Fibroblast of villous mesenchyme (primary cell): ENCODE measurements at places on chromosomes 2 and 18. TPM values are rescaled to one million over a fixed set of nuclear protein-coding genes. Genes with fewer than 3 reads are reported as not detected.

Gene LINC00305
- total RNA-seq = not detected in 2 replicates

Gene SLC5A7
- not detected in 2 replicates for total RNA-seq

Gene DUSP19
- 1.6 and 5.6 TPM in 2 replicates for total RNA-seq

Gene ZBTB7C
- total RNA-seq = not detected in 2 replicates

Gene EVX2
- under 0.01 TPM in 1 of 2 replicates, not detected in the other for total RNA-seq

Gene TMEM247
- total RNA-seq = 0.32 TPM in 1 of 2 replicates, not detected in the other

Gene PDE6D
- 17.7 and 24.6 TPM in 2 replicates for total RNA-seq

Gene MDH1B
- 0.64 and 1.3 TPM in 2 replicates for total RNA-seq

Gene METTL4
- total RNA-seq = 8.7 and 15.1 TPM in 2 replicates

Gene CIB4
- total RNA-seq = not detected in 2 replicates

Gene FRZB
- total RNA-seq = 0.32 and 0.43 TPM in 2 replicates

Gene ACP1
- total RNA-seq = 71.7 and 89.5 TPM in 2 replicates

Gene ATP6V1B1
- 0.97 TPM in 1 of 2 replicates, not detected in the other for total RNA-seq

Gene DES
- 20.7 and 35.8 TPM in 2 replicates for total RNA-seq

Gene GKN1
- under 0.01 and 0.32 TPM in 2 replicates for total RNA-seq

Gene CPO
- not detected in 2 replicates for total RNA-seq

Gene CBLN2
- total RNA-seq = 1.7 and 30.9 TPM in 2 replicates

Gene RUFY4
- not detected in 2 replicates for total RNA-seq

Gene GPR17
- total RNA-seq = not detected in 2 replicates

Gene FBXO15
- total RNA-seq = 0.32 and 0.43 TPM in 2 replicates

Gene ZNF396
- 0.64 and 1.3 TPM in 2 replicates for total RNA-seq

Gene MIB1
- 45.4 and 71.2 TPM in 2 replicates for total RNA-seq

Gene TBR1
- total RNA-seq = under 0.01 TPM in 1 of 2 replicates, not detected in the other

Gene SERPINB4
- not detected in 2 replicates for total RNA-seq

Gene OBSL1
- 67.0 and 86.8 TPM in 2 replicates for total RNA-seq

Gene COL5A2
- total RNA-seq = 693 and 717 TPM in 2 replicates

Gene RAB6C
- total RNA-seq = under 0.01 TPM in 1 of 2 replicates, not detected in the other

Gene GALNT3
- total RNA-seq = 1.3 and 4.3 TPM in 2 replicates

Gene STPG4
- total RNA-seq = 0.64 and 2.2 TPM in 2 replicates

Gene RGPD6
- total RNA-seq = 27.7 and 51.0 TPM in 2 replicates

Gene RAB27B
- 3.9 and 6.5 TPM in 2 replicates for total RNA-seq

Gene RAX
- total RNA-seq = not detected in 2 replicates

Gene CARF
- 5.6 and 5.8 TPM in 2 replicates for total RNA-seq

Gene CCDC68
- 3.5 and 9.1 TPM in 2 replicates for total RNA-seq

Gene COX5B
- 270 and 304 TPM in 2 replicates for total RNA-seq

Gene CDKL4
- 1.9 and 4.3 TPM in 2 replicates for total RNA-seq

Gene ANKRD30BL
- total RNA-seq = not detected in 2 replicates

Gene CFC1
- not detected in 2 replicates for total RNA-seq

Gene SLC19A3
- total RNA-seq = under 0.01 and 0.32 TPM in 2 replicates

Gene ANKRD29
- total RNA-seq = 0.43 and 0.97 TPM in 2 replicates

Gene COLEC11
- total RNA-seq = 0.43 and 1.6 TPM in 2 replicates

Gene KIAA2012
- total RNA-seq = under 0.01 TPM in 2 replicates

Gene PRPF40A
- total RNA-seq = 135 and 181 TPM in 2 replicates

Gene TUBB8B
- total RNA-seq = 0.32 and 0.43 TPM in 2 replicates

Gene SERPINB11
- not detected in 2 replicates for total RNA-seq

Gene SFT2D3
- 4.7 and 5.8 TPM in 2 replicates for total RNA-seq

Gene HOXD9
- 10.6 and 11.2 TPM in 2 replicates for total RNA-seq

Gene ACVR1
- 38.7 and 44.9 TPM in 2 replicates for total RNA-seq

Gene CLEC4F
- not detected in 2 replicates for total RNA-seq

Gene MGAT4A
- under 0.01 TPM in 1 of 2 replicates, not detected in the other for total RNA-seq

Gene CROCC2
- total RNA-seq = not detected in 2 replicates

Gene RAB12
- total RNA-seq = 49.6 and 64.8 TPM in 2 replicates

Gene RAD51AP2
- under 0.01 TPM in 2 replicates for total RNA-seq
